Stimulated activated CD8-positive, alpha-beta memory T cell treated with anti-CD3 and anti-CD28 coated beads, Interleukin-4, amount 100 ng/mL, for 1 hour (primary cell): ENCODE measurements at places on chromosomes 12 and 14.

- no peak for DNase-seq
These were observed 1.1 kb downstream of the KMT2D start for GRCh38 chr12:49059299-49060171.

- no peak for DNase-seq
These were observed 11.8 kb upstream of the WSCD2 start for GRCh38 chr12:108117163-108117849.

- DNase-seq = no peak
These were observed 440.6 kb upstream of the CCDC196 start for GRCh38 chr14:66045572-66046021.

DNA sequence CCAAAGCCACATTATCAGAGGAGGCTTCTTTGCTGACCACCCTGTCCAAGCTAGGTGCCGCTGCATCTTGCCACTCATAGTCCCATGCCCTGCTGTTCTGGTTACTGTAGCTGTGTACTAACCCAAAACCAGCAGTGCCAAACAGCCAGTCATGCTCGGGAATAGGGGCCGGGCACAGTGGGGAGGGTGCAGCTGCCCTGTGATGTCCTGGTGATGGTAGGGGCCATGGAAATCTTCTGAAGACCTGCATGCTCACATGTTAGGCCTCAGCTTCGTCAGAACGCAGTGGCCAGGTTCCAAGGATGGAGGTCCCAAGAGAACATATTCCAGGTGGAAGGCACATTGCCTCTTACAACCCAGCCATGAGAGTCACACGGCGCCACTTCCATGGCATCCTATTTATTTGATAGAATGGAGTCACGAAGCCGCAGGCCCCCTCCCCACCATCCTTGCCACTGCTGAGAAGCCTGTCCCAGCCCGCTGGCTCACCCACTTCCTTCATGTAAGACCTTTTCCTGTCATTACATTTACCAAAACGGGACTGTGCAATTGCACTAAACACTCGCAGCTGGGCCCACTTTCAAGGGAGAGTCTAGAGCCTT, 48.5 kb downstream of the FAM222A start:
- DNase-seq = no peak

- no peak for DNase-seq
These were observed 44.6 kb upstream of the C12orf42 start for GRCh38 chr12:103540319-103540718.

GRCh38 chr12:85831327-85831990, 4.8 kb downstream of the RASSF9 start:
- DNase-seq = no peak

DNA sequence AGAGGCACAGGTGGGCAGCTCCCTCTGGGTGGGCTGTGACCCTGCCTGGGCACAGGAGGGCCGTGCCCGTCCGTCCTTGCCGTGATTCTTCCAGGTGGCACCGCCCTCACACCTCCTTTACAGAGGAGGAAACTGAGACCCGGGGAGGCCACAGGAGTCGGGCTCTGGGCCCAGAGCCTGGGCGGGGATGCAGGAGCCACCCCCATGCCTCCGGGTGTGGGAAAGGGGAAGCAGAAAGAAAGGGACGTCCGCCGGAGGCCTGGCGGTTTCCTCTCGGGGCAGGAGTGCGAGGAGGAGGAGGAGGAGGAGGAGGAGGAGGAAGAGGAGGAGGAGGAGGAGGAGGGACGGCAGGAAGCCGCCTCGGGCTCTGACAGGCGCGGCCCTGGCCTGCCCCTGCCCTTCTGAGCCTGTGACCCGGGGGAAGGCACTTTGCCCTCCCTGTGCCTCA, 23.0 kb downstream of the SH2B3 start:
- no peak for DNase-seq

GRCh38 chr14:104718871-104719270, 5.2 kb upstream of the ADSS1 start:
- DNase-seq = no peak

DNA sequence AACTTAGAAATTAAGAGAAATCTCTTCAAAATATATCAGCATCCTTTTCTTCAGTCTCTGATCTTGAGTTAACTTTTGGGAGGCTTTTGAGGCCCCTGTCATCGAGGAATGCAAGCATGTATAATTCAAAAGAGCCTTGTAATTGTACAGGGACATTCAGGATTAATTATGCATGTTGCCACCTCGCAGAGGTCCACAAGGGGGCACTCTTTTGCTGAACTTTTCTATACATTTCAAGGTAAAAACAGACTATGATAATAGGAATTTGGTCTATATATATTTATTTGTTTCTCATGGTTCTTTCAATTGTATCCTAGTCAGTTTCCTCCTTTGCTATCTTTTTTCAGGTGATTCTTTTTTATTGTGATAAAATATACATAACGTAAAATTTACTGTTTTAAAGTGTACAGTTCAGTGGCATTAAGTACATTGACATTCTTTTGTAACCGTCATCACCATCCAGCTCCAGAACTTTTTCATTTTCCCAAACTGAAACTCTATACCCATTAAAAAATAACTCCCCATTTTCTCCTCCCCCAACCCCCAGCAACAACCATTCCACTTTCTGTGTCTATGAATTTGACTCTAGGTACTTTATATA, 47.0 kb upstream of the SLC2A13 start:
- peak; percentile 9 for DNase-seq

DNA sequence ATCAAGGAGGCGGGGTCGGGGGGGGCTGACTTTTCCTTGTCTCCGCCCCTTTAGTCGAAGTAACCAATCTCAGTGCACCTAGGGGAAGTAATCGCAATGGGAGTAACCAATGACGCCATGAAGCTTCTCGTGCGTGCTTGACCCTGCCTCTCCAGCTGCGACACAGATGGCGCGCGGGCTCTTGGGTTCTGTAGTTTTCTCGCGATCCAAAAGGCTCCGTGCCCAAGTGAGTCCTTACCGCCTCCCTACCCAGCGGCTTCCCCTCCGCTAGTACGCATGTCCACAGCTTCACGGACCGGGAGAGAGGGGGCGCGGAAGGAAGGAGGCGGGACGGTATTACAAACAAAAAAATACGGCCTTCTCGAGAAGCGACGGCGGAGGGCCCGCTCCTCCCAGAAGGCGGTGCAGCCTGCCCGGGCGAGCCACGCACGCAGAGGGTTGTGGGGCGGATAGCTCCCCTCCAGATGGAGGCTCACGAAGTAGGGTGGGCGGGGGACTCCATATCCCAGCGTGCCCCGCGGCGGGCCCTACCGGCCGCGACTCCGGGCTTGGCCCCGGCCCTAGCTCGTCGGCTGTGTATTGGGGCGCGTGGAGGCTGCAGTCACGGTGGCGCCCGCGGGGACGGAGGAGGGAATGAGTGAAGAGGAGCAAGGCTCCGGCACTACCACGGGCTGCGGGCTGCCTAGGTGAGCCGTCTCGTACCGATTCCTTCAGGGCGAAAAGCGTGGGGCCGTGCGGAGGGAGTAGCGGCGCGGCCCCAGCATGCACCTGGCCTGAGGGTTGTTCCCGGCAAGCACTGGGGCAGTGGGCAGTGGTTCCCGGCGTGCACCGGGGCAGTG, at the start of gene TARBP2:
Gene TARBP2, plus strand, starts transcription at position 508 of the 839 bp plus-strand sequence. Its CDS starts 126 bp downstream, at position 634.
- DNase-seq = peak; percentile 96

DNA sequence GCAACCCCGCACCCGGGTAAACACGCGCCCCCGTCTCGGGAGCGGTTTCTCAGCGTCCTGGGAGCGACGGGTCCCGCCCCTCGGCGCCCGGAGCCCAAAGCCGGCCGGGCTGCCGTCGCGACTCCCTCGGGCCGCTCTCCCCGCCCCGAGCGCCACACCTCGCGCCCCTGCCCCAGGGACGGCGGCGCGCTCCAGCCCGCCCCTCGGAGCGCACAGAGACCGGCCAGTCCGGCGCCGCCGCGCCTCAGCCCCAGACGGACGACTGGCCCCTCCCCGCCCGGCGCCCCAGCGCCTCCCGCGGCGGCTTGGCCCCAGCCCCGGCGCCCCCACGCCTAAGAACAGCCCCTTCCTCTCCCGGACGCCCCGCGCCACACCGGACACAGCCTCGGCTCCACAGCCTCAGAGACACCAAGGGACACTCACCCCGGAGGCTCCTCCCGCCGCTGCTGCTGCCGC, 411 bp downstream of the BTBD7 start:
- DNase-seq = no peak

GRCh38 chr14:26163761-26164160, 434.1 kb downstream of the NOVA1 start:
- no peak for DNase-seq

DNA sequence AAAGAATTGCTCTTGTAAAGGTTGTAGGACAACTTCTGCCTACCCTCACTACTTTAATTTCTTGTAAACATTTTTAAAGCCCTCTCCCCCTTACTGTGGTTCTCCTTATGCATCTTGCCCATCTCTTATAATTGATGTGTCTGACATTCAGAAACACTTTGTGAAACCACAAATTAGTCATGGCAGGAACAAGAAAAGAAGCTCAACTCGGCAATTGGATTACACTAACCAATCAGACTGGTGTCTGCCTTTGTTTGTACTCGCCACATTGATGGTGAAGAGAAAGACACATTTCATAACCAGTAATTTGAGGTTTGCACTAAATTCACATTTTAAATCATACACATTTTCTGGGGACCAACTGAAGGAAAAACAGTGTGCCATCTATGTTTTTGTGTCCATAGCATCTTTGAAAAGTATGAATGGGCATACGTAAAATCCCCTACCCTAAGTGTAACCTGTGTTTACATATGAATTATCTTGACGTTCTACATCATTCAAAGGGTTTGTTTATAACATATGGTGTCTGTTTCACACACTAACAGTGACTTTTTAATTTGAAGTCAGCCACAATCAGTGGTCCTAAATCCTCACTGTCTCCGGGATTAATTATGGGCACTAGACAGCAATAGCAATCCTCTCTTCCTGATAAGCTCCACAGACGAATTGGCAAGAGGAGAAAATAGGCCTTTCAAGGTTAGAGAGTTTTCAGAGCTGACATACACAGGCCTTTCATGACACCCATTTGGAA, 49.9 kb downstream of the OTX2 start:
- DNase-seq = no peak

GRCh38 chr14:33839193-33840076, 111.4 kb downstream of the EGLN3 start:
- peak; percentile 19 for DNase-seq

- no peak for DNase-seq
These were observed 30.7 kb downstream of the FOXN3 start for GRCh38 chr14:89386212-89386886.

DNA sequence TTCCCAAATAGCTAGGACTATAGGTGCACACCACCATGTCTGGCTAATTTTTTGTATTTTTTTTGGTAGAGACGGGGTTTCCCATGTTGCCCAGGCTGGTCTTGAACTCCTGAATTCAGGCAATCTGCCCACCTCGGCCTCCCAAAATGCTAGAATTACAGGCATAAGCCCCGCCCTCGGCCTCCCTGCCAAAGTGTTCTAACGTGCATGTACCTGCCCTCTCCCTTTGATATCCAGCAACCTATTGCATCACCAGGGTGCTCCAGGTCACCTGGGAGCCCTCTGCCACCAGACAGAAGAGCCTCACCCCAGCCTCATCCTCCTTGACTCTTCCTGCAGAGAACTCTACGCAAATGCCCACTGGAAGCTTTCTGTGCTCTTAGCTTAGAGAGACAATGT, 2.2 kb upstream of the EML1 start:
- DNase-seq = no peak

- DNase-seq = no peak
These were observed 488.9 kb downstream of the MDGA2 start for GRCh38 chr14:47186486-47186885.

DNA sequence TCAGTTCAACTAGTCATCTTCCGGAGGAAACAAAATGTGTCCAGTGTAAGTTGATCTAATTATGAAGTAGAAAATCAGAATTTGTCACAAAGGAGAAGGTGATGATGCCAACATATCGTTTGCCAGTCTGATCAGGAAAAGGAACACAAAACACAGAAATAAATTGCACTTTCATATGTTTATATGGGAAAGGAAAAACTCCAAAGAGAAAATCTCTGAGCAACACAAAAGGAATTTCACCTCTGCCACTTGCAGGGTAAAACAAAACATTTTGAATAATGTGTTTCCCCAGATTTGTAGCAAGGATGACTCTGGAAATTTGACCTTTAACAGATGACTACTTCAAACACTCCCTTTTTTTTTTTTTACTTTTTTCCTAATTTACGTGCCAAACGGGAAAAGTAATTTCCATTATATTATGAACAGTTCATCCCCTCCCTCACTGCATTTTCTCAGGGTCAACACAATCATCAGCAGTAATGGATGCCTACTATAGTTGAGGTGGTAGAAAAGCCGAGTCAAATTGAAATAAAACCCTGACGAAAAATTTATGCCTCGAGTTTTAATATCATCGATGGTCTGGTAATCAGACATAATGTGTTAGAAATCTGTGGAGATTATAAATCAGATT, 25.6 kb downstream of the MGAT4C start:
- no peak for DNase-seq

- DNase-seq = no peak
These were observed 82.7 kb downstream of the FUT8 start for GRCh38 chr14:65495196-65495595.

DNA sequence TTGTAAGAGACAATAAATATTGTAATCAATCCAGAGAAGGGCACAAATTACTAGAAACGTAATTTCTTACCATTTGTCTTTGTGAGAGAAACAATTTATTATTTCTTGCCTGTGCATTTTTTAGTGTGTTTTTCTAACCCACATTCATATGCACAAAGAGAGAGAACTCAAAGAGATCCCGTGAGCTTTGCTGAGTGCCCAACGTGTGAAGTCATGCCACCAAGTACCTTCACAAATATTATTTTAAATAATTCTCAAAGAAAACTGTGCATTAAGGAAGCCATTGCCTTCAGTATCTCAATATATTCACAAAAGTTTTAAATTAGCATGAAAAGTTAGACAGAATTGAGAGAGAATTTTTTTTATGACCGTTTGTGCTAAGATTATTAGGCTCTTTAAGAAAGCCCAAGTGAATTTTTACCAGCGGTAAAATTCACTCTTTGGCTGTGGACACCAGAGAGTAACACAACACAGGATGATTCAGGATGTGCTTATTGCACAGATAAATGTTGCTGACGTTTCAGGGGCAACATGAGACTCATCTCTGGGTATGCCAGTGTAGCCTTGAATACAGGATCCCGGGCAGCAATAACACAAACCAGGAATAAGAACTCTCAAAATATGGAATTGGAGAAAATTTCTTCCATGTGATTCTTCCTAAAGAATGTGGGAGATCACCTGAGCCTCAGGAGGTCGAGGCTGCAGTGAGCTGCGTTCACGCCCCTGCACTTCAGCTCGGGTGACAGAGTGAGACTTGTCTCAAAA, 2.9 kb downstream of the ARHGDIB start:
- no peak for DNase-seq

DNA sequence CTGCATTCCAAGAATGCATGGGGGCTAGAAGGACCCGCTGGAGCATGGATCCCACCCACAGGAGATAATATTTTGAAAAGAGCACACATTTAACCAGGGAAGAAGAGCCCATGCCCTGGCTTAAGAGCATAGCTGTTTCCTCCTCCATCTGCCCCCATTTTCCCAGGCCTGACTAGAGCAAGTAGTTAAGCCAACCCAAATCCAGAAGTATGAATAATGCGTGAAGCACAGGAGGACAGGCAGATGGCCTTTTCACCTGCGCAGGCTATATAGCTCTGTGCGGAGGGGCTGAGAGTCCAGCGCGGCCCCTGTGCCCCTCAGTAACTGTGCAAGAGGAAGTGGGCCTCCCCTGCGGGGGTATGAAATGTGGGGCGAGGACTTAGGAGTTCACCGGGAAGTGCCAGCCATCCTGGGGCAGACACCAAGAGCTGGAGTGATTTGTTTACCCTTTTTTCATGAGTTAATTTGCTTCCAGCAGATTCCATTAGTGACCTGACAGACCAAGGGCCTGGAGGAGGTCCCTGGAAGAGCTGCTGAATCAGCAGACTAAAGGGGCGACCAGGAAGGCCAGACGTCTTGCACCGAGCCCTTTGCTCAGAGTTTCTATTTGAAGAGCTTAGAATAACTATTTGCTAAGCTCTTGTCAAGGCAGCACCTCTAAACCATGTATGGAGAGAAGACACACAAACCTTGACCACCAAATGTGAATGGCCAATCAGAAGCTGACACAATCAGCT, 37.2 kb downstream of the DPF3 start:
- DNase-seq = no peak
